DMS153 (cell line): ENCODE measurements at places on chromosomes 1 and 21.

GRCh38 chr1:151062741-151063371, 2.7 kb downstream of the MLLT11 start:
- DNase-seq: no peak

GRCh38 chr1:73887412-73887811, 310.6 kb downstream of the LRRIQ3 start:
- DNase-seq: no peak

DNA sequence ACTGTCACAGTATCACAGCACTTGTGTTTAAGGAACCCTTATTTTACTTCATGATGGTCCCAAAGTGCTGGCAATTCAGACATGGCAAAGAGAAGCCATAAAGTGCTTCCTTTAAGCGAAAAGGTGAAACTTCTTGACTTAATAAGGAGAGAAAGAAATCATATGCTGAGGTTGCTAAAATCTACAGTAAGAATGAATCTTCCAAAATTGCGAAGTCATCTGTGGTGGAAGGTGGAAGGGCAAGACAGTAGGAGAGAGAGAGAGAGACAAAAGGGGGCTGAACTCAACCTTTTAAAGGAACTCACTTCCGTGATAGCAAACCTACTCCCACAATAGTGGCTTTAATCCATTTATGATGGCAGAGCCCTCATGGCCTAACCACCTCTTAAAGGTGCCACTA, 19.3 kb upstream of the AADACL3 start:
- no peak for DNase-seq

DNA sequence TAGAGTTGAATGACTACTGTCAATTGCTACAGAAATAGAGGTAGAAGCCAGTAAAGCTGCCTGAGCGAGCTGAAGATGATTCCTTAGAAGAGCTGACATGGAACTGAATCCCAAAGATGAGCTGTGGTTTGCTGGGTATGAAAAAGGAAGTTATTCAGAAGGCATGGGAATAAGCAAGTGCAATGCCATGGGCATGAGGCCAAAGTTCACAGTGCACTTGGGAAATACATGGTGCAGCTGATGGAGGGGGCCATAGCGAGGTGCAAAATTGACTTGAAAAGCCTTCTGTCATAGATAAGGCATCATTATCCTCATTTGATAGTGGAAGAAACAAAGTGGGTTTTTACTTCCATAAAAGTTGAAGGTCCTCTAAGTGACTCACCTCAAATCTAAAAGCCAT, 88.6 kb downstream of the NEK7 start:
- DNase-seq: no peak

- DNase-seq: no peak
Measured at GRCh38 chr1:244242446-244242845, 191.4 kb downstream of the ZBTB18 start.

DNA sequence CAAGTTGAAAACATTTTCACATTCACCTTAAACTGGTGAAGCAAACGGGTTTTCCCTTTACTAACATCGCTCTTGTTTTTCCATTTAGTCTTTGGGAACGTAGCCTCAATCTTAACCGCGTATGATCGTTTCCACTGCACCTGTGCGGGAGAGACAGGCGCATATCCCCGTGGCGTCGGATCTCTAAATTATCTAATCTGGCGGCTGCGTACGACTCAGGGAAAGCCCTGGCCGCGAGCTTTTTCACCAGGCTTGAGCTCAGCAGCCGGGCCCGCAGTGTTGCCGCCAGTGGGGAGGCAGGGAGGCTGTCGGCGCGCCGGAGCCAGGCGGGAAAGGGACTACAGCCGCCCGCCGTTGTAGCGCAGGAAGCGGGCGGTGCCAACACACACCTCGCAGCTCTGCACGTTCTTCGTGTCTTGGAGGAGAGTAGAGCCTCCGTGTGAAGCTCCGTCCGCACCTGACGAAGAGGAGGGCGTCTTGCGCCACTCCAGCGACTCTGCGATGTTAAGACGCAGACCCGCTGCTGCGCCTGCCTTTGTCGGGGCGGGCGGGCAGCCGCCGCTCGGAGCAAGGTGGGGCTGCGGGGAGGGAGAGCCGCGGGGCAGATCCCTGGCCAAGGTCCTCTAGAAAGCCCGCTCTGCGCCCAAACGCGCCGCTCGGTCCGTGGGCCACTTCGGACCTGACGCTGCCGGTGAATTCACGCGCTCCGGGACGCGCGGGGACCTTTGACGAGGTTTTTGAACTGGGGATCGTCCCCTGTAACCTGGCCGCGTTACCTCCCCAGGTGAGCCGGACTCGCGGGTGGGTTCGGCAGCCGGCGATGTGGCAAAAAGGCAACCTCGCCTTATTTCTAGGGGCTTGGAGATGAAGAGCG, 18.5 kb upstream of the TBX15 start:
- no peak for DNase-seq

GRCh38 chr1:100325415-100326324, 26.6 kb upstream of the CDC14A start:
- no peak for DNase-seq

GRCh38 chr21:33642027-33642895, at the start of gene ITSN1:
TSS of gene ITSN1 (plus strand) at chr21:33642501. CDS start at chr21:33718829, 76,328 bp downstream.
- peak; percentile 98 for DNase-seq

GRCh38 chr21:21860888-21861287, 862.7 kb downstream of the NCAM2 start:
- DNase-seq: no peak

GRCh38 chr1:67844988-67845387, 11.7 kb upstream of the GNG12 start:
- DNase-seq: no peak

- DNase-seq: no peak
Measured at GRCh38 chr1:64711266-64711665, 33.6 kb upstream of the RAVER2 start.

- no peak for DNase-seq
Measured at GRCh38 chr1:234962340-234962989, 166.2 kb downstream of the TOMM20 start.

GRCh38 chr21:44846485-44847260, 26.8 kb downstream of the PTTG1IP start:
- no peak for DNase-seq

DNA sequence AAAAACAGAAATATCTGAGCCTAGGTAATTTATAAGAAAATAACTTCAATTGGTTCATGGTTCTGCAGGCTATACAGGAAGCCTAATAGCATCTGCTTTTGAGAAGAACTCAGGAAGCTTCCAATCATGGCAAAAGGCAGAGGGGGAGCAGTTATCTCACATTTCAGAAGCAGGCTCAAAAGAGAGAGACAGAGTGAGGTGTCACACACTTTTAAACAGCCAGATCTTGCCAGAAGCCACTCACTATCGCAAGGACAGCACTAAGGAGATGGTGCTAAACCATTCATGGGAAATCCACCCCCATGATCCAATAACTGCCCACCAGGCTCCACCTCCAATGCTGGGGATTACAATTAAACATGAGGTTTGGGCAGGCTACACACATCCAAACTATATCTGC, 25.5 kb downstream of the RGS18 start:
- no peak for DNase-seq

GRCh38 chr21:44920694-44921604, at the start of gene ITGB2:
TSS of gene ITGB2 (minus strand) at chr21:44920899. CDS start at chr21:44910782, 10,117 bp downstream.
- no peak for DNase-seq

GRCh38 chr1:204278251-204278650, 64.5 kb upstream of the GOLT1A start:
- DNase-seq: no peak

- no peak for DNase-seq
Measured at GRCh38 chr1:152886085-152886484, 8.0 kb downstream of the SMCP start.

GRCh38 chr1:232363008-232363407, 266.9 kb downstream of the SIPA1L2 start:
- no peak for DNase-seq

DNA sequence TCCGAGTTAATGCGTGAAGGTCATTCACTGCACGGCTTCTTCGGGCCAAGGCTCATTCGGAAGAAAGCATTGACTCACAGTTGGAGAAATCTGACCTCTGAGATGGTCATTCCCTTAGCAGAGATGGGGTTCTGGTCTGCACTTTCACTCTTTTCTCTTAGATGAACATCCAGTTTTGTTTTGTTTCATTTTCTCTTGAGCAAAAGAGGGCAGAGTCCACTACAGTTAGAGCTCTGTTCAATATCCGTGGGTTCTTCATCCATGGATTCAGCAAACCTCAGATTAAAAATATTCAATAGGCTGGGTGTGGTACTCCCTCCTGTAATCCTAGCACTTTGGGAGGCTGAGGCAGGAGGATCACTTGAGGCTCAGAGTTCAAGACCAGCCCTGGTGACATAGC, 57.4 kb upstream of the SIPA1L2 start:
- DNase-seq: no peak

GRCh38 chr1:228974273-228974672, 239.0 kb downstream of the RHOU start:
- DNase-seq: no peak

- DNase-seq: no peak
Measured at GRCh38 chr1:209404577-209404976, 178.9 kb upstream of the CAMK1G start.

DNA sequence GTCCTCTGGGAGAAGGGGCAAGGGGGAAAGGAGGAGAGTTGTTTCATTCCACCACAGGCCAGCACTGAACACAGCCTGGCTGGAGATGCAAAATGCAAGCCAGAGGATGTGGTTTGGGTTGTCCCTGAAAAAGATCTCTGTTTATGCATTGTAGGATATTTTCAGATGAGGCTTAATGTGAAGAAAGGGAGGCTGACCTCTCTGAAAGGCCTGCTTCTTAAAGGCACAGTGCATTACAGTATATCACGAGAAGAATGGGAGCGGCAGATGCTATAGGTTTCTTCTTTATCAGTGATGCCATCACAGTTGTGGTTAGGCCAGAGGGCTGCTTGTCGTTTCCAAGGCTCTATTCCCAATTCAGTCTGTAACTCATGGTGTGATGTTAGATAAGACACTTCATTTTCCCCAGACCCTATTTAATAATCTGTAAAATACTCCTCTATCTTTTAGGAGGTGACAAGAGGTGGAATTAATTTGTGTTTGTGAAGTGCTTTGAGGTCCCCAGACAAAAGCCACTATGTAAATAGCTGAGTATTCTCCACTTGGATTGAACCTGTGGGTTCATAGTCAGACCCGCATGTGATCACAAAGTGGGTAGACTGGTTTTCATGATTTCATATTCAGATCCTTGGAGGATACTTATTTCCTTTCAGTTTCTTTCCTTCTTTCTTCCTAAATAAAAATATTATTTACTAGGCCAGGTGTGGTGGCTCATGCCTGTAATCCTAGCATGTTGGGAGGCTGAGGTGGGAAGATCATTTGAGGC, 76.5 kb upstream of the WDR26 start:
- DNase-seq: peak; percentile 22

- peak; percentile 61 for DNase-seq
Measured at GRCh38 chr1:117363571-117364048, 3.6 kb upstream of the MAN1A2 start.

GRCh38 chr1:164562061-164562460, 3.1 kb downstream of the PBX1 start:
- DNase-seq: no peak

DNA sequence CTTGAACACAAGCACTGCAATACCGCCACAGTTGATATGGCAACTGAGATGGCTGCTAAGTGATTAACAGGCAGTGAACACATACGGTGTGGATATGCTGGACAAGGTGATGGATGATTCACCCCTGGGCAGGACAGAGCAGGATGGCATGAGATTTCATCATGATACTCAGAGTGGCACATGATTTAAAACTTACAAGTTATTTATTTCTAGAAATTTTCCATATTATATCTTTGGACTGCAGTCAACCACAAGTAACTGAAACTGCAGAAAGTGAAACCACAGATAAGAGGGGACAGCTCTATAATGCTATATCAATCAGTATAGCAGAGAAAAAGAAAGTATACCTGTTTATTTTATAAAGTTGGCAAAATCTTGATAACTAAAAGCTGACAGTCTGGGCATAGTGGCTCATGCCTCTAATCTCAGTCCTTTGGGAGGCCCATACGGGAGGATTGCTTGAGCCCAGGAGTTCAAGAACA, 47.9 kb downstream of the PHACTR4 start:
- DNase-seq: peak; percentile 19
